ENCODE measurements at places on chromosomes 1 and 21. TPM values are rescaled to one million over a fixed set of nuclear protein-coding genes. Genes with fewer than 3 reads are reported as not detected.

GRCh38 chr1:96130432-96130831 lies 591.2 kb upstream of the PTBP2 start:
- no peak for DNase-seq

DNA sequence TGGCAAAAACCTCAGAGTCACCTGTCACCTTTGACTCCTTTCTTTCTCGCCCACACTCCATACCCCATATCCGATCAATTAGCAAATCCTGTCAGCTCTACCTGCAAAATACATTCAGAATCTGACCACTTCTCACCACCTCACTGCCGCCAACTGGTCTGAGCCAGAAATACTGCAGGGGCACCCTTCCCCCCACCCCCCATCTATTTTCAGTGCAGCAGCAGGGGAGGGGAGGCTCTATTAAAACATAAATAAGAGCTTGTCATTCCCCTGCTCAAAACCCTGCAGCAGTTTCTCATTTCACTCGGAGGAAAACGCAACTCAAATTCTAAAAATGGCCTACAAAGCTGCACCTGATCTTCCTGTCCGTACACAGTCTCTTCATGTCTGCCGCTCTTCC lies 3.9 kb downstream of the PKLR start:
- no peak for DNase-seq

GRCh38 chr1:238141353-238141752 lies 250.6 kb upstream of the ZP4 start:
- DNase-seq = no peak

DNA sequence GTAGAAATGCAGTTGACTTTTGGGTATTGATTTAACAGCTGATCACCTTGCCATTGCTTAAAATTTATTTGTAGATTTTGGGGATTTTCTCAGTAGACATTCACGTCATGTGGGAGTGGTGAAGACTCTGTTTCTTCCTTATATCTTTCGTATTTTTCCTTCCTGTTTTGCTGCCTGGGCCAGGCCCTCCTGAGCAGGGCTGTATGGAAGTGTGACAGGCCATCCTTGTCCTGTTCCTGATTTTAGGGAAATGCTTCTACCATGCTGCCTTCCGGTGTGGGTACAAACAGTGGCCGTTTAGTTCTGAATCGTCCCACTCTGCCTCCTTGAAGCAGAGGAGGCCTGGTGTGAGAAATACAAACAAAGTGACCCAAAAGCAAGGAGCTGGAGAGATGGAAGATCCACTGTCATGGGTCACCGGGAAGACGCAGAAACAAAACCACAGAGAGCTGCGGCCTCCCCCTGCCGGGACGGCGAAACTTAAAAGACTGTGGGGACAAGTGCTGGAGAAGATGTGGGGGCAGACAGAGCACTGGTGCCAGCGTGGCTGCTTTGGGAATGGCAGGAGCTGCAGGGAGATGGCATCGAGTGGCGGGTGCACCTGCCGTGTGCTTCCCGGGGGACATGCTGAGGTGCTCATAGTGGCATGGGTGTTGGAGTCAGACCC lies 7.6 kb downstream of the AGPAT3 start:
- no peak for DNase-seq

DNA sequence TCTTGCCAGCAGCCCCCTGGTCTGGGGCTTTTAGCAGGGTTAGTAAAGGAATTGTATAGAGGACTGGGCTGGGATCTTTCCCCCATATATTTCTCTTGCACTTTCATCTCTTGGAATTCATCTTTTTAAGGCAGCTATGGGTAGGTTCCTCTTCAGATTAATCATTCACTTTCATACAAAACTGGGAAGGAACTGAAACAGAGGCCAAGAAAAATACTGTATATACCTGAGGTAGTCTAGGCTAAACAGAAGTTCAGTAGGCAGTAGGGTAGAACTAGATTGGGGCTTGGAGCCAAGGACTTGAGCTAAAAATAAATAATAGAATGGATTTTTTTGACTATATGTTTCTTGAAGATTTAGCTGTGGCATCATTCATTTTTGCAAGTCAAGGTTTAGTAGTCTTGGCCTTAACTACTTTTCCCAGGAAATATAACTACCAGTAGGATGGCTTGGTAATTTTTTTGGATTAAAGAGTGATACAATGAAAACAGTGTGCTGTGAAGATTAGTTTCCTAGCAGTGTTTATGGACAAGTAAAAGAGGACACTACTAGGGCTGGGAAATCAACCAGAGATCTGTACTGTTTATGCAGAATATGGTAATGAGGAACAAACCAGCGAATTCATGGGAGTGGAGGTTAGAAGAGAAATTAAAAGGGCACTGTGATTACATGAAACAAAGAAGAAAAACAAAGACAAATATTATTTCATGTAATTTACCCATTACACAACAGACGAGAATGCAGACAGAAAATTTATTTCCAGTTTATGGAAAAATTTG lies 50.9 kb upstream of the PTGS2 start:
- DNase-seq = no peak

DNA sequence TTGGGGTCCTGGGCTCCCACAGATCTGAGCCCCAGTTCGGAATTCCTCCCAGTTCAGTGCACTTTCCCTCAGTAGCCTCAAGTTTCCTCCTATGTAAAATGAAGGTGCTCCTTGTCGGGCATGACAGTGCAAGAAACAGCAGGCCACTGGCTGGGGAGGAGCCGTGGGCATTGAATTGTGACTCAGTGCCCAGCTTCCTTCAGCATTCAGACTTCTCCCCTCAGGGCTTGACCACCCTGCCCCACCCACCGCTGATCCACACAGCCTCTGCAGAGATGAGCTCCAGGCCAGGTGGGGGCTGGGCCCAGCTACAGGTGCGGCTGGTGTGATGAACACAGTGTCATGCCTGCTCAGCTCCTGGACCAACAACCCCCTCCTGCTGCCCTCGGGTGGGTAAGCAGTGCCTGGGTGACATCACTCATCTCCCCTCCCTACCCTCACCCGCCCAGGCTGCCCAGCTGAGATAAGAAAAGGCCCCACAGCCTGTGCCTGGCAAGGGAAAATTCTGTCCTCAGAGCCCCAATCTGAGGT lies 4.9 kb downstream of the MOB3C start:
- DNase-seq = no peak

DNA sequence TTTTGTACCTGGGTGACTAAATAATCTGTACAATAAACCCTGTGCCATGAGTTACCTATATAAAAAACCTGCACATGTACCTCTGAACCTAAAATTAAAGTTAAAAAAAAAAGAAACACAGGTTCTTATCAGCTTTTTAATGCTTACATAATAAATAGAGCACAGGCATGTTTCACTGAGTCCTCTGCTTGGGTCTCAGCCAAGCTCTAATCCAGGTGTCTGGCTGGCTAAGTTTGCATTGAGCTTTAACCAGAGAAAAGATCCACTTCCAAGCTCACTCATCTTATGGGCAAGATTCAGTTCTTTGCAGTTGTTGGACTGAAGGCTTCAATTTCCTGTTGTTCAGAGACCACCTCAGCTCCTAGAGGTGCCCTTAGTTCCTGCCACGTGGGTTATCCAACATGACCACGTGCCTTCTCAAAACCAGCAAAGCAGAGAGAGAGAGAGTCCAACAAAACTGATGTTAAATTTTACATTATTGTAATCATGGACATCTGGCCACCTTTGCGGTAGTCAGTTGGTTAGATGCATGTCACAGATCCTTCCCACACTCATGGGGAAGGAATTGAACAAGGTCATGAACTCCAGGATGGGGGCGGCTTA lies 68.2 kb upstream of the TMPRSS2 start:
- no peak for DNase-seq

GRCh38 chr1:61079898-61080336 lies 2.4 kb upstream of the NFIA start:
- peak; percentile 19 for DNase-seq

DNA sequence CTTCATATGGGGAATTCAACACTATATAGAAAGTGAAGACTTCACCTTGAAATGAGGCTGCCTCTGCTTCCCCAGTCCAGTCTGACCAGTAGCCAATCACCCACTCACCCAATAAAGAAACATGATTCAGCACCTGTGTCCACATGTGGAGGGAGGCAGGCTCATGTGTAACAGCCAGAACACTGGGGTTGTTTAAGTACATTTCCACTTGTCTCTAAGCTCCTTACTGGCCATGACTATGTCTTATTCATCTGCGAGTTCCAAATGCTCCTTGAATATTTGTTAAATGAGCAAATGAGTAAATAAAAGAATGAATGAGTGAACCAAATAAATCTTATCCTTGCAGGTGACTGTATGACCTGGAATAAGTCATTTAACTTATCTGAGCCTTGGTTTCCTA lies 100.1 kb downstream of the BRINP2 start:
- no peak for DNase-seq

GRCh38 chr1:235290740-235291502 lies 37.1 kb downstream of the ARID4B start:
- DNase-seq = no peak

GRCh38 chr21:18157406-18157805 lies 87.2 kb upstream of the CHODL start:
- no peak for DNase-seq

GRCh38 chr1:167651161-167651693 lies 21.2 kb downstream of the RCSD1 start:
- no peak for DNase-seq

GRCh38 chr1:203799157-203799556 lies 3.7 kb downstream of the ZBED6 start:
- no peak for DNase-seq

DNA sequence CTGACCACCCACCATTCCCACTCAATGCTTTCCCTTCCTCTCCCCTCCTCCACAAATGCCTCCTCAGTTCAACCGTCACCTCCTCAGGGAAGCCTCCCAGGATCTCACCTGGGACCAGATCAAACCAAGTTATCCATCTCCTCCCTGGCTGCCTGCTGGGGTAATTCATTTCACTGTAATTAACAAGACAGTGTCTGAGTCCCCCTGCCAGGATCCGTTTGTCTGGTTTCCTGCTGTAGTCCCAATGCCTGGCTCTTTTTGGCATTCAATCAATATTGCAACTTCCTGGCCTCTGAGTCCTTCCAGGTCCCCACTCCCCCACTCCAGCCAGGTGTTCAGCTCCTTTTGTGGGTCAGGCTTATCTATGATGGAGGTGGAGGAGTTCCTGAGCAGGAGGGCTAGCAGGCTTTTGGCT lies 687.7 kb downstream of the PTPRU start:
- DNase-seq = no peak

DNA sequence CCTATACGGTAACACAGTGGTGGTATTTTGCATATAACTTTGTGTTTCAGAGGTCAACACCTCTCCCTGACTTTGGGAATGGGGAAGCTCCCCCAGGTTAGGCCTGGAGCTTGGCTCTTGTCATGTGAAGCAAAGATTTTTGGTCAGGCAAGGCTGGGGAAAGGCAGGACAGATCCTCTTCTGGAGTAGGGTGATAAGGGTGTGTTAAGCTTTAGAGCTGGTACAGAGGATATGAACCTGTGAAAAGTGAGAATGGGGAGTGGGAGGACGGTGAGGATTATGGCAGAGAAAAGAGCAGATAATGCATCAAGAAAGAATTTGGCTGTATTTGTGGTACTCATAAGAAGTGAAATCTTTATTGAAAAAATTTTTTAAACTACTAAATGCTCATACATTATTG lies 2.3 kb downstream of the RPF1 start:
- no peak for DNase-seq

- no peak for DNase-seq
These were observed 366.3 kb downstream of the HHAT start for GRCh38 chr1:210695026-210695425.

DNA sequence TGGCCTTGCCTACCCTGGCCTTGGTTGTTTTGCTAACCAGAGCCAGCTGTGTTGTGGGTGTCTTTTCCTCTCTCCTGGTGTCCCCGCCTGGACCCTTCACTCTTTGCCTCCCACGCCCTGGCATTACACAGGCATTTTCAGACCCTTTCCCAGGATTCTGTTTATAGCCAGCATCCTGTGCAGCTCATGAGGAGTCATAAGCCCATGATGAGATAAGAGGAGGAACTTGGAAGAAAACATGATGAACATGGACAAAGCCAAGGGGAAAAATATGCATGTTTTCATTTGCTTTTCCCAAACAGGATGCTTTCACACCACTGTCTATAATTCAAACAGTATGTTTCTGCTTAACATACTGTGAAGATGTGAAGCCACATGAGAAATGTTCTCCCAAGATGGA lies 18.7 kb upstream of the WARS2 start:
- peak; percentile 59 for DNase-seq

DNA sequence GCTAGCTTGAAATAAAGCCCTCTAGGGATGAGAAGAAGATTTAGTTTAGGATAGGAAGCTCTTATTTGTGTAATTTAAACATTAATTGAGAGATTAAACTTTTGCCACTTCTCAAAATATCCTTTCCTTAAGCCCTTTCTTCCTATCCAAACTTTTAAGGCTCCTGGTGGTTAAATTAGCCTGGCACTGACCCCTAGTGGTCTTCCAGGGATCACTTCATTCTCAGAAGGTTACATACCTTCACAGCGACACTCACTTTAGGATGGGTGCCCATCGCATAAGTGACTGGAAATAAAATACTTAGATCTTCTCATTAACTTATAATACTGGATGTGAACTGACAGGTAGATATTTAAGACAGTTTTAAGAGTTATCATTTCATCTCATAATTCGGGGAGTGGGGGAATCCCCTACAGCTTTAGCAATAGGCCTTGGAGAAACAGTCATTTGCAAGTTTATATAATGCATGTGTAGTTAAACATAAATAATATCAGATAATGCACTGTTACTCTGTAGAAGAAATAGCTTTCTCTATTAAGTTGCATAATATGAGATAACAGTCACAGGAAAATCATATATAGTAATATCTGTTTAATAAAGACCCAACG lies 7.4 kb downstream of the LHX9 start:
- no peak for DNase-seq

- no peak for DNase-seq
These were observed 31.1 kb downstream of the ZC3H11B start for GRCh38 chr1:219581766-219582165.

The HSPG2 gene
- polyA plus RNA-seq = 45.1 TPM

The HES2 gene
- not detected for polyA plus RNA-seq

The S100A7 gene
- polyA plus RNA-seq = not detected

The CYP4A22 gene
- polyA plus RNA-seq = not detected

The C8A gene
- polyA plus RNA-seq = not detected
